ENCODE measurements at places on chromosomes 6 and 20. TPM values are rescaled to one million over a fixed set of nuclear protein-coding genes. Genes with fewer than 3 reads are reported as not detected.

PCNA gene
- 20.5 TPM for total RNA-seq

SRSF6 gene
- total RNA-seq = 90.4 TPM

VWA7 gene
- total RNA-seq = 0.78 TPM

PAK5 gene
- total RNA-seq = not detected

C4A gene
- 162 TPM for total RNA-seq

ABT1 gene
- total RNA-seq = 17.1 TPM

GDAP1L1 gene
- total RNA-seq = not detected
